ENCODE measurements at places on chromosomes 6 and 20.

GRCh38 chr6:114564302-114564933 is 221.6 kb upstream of the HS3ST5 start:
- no peak for DNase-seq

DNA sequence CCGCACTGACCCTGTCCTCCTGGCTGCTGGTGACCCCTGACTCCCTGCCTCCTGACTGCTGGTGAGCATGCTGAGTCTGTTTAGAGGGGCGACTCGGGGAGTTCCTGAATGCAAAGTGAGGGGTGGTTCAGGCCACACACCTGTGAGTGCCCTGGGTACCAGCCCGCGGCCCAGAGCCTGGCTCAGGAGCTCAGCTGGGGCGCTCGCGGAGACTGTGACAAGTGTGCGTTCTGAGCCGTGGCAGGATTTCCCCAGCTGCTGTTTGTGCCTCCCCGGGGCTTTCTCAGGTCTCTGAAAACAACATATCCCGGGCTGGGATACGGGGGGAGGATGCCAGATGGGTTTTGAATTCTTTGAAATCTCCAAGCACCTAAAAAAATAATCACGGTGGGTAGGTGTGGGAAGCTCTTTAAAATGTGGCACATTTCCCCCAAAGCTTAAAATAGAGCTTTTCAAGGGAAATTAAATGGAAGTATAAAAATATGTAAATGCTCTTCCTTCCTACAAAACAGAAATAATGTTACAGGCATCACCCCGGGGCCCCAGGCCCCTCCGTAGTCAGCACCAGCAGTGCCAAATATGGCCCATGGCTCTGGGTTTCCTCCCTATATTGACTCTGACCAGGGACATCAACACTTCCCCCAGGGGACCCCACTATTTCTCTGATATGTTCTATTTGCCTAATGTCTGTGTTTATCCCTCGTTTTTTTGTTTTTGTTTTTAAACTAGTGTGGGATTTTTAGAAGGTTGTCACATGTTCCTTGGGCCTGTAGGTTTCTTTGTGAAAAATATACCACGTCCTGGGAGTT is 49.9 kb upstream of the TAGAP start:
- DNase-seq = no peak

GRCh38 chr20:21391185-21391971 is 5.9 kb downstream of the NKX2-4 start:
- no peak for DNase-seq

DNA sequence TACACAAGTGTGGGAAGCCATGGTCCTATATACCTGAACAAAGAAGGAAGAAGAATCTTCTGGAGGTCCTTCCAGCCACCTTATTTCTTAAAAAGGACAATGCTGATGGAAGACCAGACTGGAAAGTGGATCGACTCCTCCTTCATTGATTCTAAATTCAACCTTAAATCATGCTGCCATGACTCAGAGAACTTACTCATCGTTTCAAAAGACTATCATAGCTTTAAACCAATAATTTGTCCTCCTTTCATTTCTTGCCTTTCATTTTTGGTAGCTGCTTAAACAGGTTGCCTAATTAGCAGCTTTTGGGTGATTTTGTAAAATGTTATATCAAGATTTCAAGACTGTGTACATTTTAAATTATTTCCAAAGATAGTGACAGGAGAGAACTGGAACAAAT is 60.8 kb downstream of the RTN4IP1 start:
- DNase-seq = no peak

- no peak for DNase-seq
Measured at GRCh38 chr6:90162648-90163387, 133.8 kb downstream of the BACH2 start.

GRCh38 chr20:61619751-61620150 is 367.7 kb downstream of the CDH4 start:
- DNase-seq = no peak

- no peak for DNase-seq
Measured at GRCh38 chr6:13372688-13373487, 44.6 kb upstream of the TBC1D7 start.

DNA sequence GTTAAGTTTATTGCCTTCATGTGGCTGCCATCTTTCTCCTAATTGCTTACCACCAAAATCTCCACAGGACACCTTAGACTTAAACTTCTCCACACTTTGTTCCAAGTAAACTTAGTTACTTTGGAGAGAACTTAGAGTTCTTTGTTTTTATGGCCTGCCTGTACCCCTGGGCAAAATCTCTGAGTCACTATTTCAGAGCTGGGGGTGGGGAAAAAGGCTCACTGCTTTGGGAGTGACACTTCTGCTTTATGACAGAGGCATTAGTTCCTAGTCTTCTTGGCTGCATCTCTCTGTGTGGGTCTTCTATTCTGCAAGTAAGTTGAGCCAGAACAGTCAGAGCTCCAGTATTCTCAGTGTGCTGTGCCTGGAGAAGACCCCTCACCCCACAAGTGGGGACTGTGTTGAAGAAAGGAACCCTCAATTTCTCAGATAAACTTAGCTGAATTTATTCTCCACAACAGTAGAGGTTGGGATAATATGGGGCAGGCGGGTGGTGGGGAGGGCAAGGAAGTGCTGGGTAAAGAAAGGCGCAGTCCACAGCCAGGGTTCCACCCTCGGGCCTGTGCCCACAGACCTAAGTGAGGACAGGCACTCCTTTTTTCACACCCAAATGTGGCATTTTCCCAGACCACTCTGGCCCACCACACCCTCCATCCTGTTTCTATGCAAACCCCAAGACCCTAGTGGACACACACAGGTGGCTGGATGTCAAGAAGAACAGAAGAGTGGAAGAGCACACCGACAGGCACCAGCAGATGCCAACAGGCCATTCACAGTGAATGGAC is 636.6 kb upstream of the MAN1A1 start:
- peak; percentile 24 for DNase-seq

GRCh38 chr6:7218406-7218988 is 94.5 kb downstream of the SSR1 start:
- DNase-seq = no peak

DNA sequence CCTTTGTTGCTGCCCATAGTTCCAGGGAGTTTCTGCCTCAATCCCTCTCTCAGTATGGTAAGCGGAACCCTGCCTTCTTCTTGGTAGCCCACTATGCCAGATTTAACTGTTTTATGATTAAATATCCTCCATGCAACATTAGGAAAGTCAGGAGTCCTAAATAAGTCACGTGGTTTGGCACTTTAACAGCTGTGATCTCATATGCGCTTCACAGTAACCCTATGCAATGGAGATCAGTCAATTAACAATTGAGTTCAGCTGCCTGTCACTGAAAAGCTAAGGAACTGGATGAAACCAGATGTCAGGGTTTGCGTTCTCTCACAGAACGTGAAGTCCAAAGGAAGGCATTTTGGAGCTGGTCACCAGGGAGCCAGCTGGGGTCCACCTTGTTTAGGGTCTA is 81.6 kb downstream of the PSMB1 start:
- DNase-seq = no peak

GRCh38 chr6:149558029-149558428 is 8.1 kb upstream of the GINM1 start:
- DNase-seq = no peak

GRCh38 chr20:31861135-31861384 is 9.3 kb downstream of the DUSP15 start:
- DNase-seq = no peak

- DNase-seq = no peak
Measured at GRCh38 chr6:114740547-114740946, 397.7 kb upstream of the HS3ST5 start.

GRCh38 chr6:10269814-10270472 is 144.9 kb downstream of the TFAP2A start:
- DNase-seq = no peak

- no peak for DNase-seq
Measured at GRCh38 chr6:86192123-86192522, 549.4 kb upstream of the SYNCRIP start.

DNA sequence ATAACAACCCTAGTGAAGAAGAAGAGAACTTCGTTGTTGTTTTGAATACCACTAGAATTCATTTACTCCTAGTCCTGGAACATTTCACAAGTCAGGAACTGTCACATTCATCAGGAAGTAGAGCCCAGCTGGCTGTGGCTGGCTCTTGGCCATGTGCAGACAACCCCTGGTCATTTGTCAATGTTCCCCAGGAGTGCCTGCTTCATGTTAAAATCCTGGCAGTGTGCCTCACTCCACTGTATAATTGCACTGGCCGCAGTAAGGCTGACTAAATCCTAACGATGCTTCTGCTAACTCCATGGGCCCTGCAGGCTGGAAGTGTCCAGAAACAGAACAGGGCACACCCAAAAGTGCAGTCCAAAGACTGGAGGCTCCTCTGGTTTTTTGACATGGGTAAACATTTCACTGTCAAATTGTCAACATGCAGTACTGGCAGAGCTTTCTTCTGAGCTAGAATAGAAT is 41.5 kb upstream of the ADGRF1 start:
- DNase-seq = peak; percentile 82

GRCh38 chr6:40585651-40586269 is 1.4 kb downstream of the LRFN2 start:
- DNase-seq = no peak

DNA sequence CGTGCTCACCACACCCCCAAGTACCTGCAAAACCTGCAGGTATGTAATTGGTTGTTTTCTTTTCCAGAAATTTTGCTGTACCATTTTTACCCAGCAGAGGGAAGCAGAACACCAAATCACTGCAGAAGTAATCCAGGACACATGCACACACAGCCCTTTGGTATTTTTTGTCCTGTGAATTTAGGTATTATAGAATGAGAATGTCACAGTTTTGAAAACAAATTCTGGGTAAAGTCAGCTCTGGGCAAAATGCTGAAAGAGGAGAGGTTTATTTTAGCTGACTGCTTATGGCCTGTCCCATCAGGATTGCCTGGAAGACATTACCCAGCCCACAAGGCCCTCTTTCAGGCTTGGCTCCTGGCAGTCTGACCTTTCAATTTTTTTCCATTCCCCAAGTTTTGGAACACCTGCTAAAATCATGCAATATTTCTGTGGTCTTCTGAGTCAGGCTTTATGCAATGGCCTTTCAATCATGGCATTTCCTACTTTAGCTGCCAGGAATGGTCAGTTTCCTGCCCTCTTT is 3.5 kb upstream of the EFHC1 start:
- no peak for DNase-seq

DNA sequence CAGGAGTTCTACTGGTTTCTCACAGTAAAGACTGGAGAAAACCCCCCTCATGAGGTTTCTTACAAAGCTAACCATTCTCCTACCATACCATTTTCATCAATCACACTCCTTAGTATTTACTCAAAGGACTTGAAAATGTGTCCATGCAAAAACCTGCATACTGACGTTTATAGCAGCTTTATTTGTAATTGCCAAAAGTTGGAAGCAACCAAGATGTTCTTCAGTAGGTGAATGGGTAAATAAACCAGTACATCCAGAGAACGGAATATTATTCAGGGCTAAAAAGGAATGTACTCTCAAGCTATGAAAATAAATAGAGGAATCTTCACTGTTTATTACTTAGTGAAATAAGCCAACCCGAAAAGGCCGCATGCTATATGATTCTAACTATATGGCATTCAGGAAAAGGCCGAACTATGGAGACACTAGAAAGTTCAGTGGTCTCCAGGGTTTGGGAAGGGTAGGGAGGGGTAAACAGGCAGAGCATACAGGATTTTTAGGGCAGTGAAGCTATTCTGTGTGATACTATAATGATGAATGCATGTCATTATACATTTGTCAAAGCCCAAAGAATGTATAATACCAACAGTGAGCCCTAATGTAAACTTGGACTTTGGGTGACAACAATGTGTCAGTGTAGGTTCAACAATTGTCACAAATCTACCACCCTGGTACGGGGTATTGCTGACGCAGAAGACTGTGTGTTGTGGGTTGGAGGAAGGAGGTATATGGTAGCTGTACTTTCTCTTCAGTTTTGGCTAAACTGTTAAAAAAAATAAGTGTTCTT is 50.6 kb downstream of the SNX5 start:
- DNase-seq = no peak

- no peak for DNase-seq
Measured at GRCh38 chr20:49308875-49309274, 31.0 kb upstream of the ZNFX1 start.

GRCh38 chr6:21947731-21948386 is 349.0 kb downstream of the PRL start:
- no peak for DNase-seq

DNA sequence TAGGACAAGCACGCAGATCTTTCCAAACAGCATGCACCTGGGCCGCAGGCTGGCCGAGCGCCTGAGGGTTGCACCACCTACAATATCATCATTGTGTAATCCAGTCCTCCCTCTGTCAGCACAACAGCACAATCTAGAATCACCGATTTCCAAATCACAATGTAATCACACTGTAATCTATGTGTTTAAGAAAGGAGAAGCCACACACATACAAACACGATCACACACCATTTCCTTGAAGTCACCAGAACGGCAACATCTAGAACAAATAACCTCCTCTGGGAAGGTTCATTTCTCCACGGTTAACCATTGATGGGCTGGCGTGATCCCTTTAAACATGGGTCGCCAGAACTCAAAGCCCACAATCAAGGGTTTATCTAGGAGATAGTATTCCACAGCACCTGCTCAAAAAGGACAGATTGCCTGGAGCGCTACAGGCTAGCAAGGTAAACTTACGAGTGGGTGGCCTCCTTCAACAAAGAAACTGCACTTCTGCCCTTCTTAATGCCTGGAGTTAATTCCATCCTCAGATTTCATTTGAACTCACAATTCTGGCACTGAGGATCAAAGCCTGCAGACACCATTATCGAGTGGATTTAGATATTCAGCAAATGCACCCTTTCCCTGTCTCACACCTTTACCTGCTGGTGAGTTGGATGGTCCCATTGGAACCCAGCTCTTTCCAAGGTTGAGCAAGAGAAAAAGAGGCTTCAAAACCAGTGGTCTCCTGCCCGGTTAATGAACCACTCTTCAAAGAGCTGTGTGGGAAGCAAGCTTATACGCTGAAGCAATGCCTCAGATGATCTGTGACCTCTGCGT is 83.8 kb upstream of the FOXQ1 start:
- DNase-seq = no peak

- no peak for DNase-seq
Measured at GRCh38 chr20:6824401-6824800, 56.9 kb downstream of the BMP2 start.

- no peak for DNase-seq
Measured at GRCh38 chr6:51655517-51655916, 431.9 kb downstream of the PKHD1 start.

- DNase-seq = no peak
Measured at GRCh38 chr20:19768325-19768842, 10.3 kb downstream of the RIN2 start.

DNA sequence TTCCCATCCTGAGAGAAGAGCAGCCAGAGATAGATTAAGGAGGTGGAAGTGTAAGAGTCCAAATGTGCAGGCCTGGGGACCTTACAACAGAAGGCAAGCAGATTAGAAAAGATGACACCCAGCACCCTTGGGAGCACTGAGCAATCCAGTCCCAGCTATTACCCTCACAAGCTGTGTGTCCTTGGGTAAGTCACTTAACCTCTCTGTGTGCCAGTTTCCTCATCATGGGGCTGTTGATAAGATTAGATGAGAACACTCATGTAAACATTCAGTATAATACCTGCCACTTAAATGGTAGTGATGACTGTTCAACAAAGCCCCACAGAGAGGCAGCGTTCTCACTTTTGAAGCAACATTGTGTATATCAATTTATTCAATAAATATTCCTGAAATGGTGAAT is 114.8 kb upstream of the CST7 start:
- DNase-seq = no peak
